Adipocyte (in vitro differentiated cells): ENCODE measurements at places on chromosomes 2 and 18.

DNA sequence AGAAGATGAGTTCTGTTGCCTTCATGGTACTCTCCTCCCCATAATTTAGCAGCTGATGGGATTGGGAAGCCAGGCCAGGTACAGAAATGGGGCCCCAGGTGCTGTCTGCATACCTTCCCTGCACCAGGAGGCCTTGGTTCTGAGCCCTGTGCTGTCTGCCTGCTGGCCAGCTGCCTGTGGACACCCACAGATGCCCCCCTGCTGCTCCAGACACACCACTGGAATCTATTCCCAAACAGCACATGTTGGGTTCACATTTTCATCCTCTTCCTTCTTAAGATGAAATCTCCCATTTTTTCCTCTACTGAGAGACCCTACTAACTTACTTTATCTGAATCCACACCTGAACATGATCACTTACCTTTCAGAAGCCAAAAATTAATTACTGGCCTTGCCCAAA lies 152.0 kb upstream of the CCDC68 start:
- DNase-seq = no peak

- no peak for DNase-seq
Observed at GRCh38 chr2:44997963-44998362, 11.3 kb downstream of the SIX2 start.

DNA sequence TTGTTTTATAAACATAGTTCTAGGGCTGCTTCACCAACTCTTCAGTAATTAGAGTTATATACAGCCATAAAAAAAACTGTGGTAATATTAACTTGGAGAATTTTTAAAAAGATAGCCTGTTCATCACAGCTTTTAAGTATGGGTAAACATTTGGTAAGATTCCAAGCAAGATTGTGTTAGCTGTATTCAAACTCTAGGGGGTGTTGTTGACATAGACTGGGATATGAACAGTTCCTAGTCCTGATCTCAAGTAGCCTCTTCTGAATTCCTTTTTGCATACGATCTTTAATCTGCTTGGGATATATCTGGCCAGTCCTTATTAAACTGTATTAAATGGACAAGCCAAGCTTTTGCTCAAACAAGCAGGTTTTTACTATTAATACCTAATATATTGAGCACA lies 13.4 kb downstream of the NOP58 start:
- peak; percentile 86 for DNase-seq

GRCh38 chr2:176099159-176099727 lies 352 bp upstream of the HOXD12 start:
- no peak for DNase-seq

DNA sequence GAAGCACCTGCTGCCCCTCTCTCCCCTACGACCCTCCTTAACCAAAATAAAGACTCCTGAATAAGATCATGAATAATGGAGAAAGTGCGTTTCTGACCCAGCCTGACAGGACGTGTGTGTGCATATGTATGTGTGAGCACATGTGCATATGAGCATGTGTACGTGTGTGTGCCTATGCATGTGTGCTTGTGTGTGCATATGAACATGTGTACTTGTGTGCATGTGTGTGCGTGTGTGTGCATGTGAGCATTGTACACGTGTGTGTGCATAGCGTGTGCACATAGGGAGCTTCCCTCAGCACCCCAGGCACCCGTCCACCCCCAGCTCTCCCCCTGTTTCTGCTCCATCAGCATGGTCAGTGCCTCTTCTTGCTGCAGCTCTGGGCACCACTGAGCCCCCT lies 10.7 kb downstream of the KCNIP3 start:
- no peak for DNase-seq

GRCh38 chr2:149365931-149366583 lies 35.7 kb downstream of the LYPD6 start:
- DNase-seq = peak; percentile 21

DNA sequence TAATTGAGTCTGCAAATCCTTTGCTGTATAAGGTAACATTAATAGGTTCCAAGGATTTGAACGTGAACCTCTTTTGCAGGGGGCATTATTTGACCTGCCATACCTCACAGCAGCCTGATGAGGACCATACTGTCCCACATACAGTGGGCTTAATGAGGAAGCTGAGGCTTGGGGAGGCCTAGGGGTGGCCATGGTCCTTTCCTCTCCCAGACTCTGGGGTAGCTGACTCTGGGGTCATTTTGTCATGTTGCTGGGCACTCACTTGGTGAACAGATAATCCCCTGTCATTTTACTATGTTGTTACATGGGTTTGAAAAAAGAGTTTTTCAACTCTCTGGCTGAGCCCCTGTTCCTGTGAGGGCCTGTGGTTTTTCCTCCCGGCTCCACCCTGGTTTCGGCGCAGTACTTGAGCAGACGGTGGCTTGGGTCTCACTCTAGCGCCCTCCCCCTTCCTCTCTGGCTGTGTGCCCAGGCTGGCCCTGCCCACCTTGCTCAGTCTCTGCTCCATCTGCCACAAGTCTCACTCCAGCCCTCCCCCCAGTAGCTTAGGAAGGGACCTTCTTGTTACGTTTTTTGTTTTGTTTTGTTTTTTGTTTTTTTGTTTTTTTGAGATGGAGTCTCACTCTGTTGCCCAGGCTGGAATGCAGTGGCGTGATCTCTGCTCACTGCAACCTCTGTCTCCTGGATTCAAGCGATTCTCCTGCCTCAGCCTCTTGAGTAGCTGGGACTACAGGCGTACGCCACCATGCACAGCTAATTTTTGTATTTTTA lies 21.0 kb downstream of the INPP4A start:
- no peak for DNase-seq

DNA sequence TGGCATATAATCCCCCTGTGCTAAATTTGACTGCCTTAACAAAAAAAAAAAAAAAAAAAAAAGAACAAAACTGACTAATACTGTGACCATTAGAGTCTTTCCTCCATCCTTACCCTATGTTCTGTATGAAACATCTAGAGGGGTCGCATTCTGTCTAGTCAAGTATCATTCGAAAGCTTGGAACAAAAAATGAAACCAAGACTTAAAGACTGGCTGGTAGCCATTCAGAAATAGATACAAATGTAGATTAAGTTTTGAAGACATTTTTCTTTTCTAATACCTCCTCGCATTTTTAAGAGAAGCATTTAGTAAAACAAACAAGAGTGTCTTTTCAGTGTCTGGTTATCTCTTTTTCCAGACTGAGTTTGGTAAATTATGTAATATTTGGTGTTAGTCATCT lies 66.7 kb downstream of the SPATS2L start:
- no peak for DNase-seq

- DNase-seq = no peak
Observed at GRCh38 chr2:203038586-203038985, 23.9 kb downstream of the NBEAL1 start.

GRCh38 chr2:55157474-55157884 lies 74.6 kb downstream of the CLHC1 start:
- DNase-seq = peak; percentile 45

DNA sequence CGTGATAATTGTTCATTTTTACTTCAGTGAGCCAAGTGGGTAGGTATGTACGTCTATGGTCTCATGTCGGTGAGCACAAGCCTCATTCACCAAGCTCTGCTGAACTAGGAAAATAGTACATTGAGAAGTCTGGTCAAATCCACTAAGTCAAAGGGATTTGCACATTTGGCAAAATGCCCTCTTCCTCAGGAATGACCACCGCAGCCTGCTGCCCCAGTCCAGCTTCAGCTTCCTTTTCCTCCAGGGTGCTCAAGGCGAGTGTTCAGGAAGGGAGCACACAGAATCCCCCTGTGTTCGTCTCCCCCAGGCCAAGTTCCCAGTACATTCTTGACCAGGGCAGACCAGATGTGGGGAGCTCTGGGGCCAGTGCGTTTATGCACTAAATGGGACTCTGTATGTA lies 23.0 kb downstream of the TCF7L1 start:
- peak; percentile 64 for DNase-seq

GRCh38 chr2:71614976-71615766 lies 161.8 kb downstream of the DYSF start:
- no peak for DNase-seq

- DNase-seq = no peak
Observed at GRCh38 chr2:70304498-70304897, 2.6 kb upstream of the FAM136A start.

GRCh38 chr2:39524756-39525635 lies 87.9 kb upstream of the MAP4K3 start:
- no peak for DNase-seq

DNA sequence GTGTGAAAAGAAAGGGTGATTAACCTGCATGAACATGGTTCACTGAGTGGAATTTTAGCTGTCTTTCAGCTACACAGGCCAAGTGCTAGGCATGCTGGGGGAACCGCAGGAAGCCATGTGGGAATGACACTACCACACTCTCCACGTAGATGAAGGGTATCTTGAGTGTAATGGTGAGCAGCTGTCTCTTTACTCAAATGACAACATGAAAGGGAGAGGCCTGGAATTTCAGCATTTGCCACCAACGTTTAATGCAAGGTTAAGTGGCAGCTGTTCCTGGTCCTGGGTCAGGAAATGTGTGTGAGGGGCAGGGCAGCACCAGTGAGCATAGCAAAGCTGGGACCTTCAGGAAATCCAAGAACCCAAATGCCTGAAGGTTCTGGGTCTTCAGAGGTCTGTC lies 588.4 kb downstream of the SLC4A3 start:
- DNase-seq = no peak

- no peak for DNase-seq
Observed at GRCh38 chr2:229474125-229474524, 203.0 kb upstream of the PID1 start.

DNA sequence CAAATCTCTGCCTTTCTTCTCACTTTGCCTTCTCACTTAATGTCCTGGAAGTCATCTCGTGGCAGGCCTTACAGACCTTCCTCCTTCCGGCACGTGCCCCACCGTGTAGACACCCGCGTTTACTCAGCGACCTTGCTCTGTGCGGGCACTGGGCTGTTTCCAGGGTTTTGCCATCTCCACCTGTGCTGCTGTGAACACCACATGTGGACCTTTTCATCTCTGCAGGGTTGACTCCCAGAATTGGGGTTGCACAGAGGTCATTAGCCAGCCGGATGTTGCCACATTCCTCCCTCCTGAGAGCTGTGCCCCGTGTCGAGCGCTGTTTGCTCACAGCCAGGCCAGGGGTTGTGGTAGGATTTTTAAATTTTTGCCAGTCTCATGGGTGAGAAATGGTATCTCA lies 25.4 kb downstream of the KCNG2 start:
- DNase-seq = no peak

DNA sequence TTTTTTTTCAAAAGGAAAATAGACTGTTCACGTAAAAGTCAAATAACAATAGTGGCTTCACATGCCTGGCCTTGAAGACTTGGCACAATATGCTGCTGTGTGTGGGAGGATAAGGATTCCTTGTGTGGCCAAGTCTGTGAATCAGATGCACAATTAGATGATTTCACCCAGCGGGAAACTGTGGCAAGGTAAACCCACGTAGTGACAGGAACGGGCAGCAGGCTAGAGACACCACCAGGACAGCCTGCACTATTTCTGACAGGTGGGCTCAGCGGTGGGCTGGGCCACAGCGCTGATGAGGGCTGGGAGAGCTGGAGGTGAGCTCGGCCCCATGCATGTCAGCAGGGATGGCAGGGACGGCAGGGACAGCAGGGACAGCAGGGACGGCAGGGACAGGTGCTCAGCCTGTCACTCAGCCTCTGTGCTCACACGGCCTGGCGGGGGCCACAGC lies 21.6 kb downstream of the SNORC start:
- DNase-seq = peak; percentile 63

GRCh38 chr2:125397535-125398251 lies 1258.3 kb upstream of the GYPC start:
- no peak for DNase-seq

DNA sequence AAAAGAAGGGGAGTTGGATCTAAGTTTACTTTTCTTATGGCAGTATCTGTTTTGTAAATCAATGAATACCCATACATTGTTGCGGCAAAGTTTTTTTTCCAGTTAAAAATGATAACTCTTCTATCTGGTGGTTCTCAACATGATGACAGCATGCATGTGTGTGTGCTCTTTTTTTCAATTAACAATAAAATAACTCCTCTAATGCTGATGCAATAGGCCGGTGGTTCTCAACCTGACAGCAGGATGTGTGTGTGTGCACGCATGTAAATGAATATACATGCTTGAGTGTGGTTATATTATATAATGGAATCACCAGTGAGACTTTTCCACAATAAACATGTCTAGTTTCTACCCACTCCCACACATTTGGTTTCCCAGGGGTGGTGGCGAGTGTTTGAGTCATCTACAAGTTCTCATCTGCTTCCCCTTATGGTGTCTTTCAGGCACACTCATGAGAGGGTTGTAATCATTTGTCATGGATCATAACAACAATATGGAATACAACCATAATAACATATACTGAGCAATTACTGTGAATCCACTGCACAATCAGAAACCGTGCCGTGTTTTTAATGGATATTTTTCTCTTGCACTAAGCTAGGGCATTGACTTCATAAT lies 31.2 kb downstream of the PARD3B start:
- DNase-seq = no peak

GRCh38 chr2:149906886-149907285 lies 319.3 kb upstream of the MMADHC start:
- DNase-seq = no peak

DNA sequence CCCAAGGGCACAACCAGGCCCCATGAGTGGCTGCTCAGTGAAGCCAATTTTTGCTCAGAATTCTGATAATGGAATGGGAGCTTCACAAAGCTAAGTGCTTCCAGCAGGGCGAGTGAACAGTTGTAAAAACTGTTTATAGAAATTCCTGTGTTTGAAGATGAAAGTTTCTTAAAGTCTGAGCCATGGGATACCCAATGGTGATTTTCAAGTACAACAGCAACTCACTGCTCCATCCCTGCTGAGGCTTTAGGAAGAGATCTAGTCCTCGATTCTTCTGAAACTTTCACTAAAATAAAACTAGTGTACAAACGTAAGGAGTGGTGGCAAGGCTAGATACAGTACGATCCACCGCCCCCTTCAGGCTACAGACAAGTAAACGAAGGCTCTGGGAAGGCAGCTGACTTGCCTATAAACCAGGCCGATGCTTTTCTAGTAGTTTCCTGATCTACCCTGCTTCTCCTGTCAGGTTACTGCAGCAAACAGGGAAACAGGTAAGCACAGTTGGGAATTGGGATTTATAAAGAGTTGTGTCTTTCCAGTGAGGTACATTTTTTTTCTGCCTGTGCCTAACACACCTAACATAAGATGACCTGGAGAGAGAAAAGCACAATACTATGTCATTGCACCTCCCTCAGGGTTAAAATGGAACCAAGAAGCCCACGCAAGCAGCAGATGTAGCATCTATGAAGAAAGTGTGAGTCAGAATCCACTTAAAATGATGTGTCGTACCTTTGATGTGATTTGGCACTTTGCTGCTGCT lies 108.7 kb downstream of the UXS1 start:
- DNase-seq = peak; percentile 60

DNA sequence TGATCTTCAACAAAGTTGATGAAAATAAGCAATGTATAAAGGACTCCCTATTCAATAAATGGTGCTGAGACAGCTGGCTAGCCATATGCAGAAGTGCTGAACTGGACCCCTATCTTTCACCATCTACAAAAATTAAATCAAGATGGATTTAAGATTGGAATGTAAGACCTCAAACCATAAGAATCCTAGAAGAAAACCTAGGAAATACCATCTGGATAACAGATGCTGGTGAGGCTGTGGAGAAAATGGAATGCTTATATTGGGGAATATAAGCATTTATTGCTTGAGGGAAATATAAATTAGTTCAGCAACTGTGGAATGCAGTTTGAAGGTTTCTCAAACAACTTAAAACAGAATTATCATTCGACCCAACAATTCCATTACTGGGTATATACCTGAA lies 89.6 kb downstream of the GCA start:
- no peak for DNase-seq
